ENCODE measurements at places on chromosomes 7 and 10.

DNA sequence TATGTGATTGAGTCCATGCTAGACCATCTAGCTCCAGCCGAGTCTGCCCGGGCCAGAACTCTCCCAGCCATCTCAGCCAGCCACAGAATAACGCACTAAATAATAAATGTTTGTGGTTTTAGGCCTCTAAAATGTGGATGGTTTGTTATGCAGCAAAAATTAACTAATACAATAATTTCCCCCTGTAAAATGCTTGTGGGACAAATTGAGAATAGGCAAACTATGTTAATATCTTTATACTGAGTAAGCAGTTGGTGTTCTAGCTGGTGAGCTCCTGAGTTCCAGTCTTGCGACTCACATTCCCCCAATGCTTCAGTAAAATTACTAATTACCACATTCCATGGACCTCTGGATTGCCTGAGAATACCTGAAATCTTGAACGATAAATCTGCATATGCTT lies 316.8 kb upstream of the NFE2L3 start:
- no peak for DNase-seq

GRCh38 chr10:124646483-124647352 lies 97.5 kb downstream of the FAM53B start:
- peak; percentile 84 for DNase-seq

DNA sequence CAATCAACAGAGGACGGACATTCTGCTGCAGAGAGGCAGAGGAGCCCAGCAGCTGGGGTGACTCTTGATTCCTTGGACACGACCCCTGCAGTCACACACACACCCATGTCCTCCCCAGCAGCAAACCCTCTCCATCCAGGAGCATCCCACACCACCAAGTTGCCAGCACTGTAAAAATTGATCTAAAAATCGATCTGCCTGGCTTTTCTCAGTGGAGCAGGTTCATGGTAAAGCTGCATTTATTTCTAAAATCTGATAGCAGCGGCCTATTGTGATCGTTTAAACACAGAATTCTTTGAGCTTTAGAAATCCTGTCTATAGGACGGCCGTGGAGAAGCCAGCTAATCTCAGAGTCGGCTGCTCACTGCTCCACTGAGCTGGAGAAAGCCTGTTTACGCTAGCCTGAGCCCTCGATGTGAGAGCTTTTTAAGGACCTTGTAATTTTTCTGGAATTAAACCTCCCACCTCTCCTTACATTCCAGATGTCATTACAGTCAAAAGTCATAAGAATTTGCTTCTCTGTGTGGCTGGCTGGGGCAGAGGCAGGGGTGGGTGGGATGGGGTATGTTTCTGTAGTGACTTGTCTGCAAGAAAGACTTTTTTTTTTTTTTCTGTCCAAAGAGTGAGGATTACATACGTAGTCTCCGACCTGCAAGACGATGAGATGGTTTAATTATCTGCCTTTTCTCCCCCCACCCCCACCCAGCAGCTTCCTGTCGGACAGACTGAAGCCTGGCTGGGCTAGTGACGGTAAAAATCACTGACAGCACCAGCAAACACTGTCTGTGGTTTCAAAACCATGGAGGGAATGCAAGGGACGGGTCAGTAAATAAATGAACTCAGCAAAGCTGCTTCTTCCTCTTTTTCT lies 31.6 kb downstream of the TRIM8 start:
- DNase-seq, result no peak

DNA sequence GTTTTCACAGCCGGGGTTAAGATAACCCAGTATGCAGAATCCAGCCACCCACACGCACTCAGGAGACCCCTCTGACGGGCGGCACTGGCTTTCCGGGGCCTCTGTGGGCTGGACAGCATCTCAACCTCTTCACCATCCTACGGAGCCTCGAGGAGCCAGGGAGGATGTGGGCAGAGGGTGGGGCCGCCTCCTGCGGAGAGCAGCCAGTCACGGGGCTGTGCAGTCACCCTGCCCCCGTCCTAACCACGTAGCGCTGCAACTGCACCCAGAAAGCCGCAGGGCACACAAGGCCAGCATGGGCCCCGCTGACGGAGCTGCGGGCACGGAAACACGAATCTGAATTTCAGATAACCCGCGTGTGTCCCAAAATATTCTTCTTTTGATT lies 270.3 kb downstream of the ELFN1 start:
- peak; percentile 36 for DNase-seq

DNA sequence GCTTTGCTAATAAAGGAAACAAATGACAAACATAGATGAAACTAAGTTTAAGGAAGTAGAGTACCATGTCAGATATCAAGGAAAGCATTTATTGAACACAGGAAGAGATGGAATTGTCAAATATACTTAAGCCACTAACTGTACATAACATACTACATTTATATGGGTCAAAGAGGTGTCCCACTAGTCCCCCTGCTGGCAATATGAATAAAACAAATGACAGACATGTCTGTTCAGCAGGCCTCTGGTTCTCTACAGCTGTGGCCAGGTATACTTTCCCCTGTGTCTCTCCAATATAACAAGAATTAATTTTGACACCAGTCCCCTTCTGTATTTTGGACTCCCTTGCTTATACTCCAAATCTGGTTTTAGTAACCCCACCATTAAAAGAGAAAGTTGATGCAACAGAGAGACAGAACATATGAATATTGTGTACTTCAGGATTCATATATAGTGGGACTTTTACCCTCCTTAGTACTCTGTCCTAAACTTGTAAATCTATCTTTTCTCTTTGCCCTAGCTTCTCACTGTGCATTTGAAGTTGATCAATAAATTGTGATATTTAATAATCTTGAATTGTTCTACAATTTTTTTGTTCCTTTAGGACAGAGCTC lies 42.9 kb downstream of the CD36 start:
- DNase-seq, result peak; percentile 72

- no peak for DNase-seq
Measured at GRCh38 chr7:112201411-112201810, 4.8 kb downstream of the DOCK4 start.

DNA sequence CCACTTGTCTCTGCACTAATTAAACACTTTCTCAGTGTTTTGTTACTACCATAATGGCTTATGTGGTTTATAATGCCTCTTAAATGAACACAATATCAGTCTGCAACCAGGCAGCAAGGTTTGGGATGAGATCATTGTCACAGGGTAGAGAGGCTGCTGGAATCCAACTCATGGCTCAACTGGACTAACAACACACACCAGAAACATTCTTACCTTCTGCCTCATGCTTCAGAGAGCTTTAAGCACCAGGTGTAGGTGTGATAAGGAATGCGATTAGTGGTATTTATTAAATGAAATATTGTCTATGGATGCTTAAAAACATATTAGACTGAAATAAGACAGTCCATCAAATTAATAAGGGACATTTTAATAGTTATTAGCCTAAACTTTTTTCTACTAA lies 25.4 kb downstream of the PTF1A start:
- DNase-seq, result no peak

DNA sequence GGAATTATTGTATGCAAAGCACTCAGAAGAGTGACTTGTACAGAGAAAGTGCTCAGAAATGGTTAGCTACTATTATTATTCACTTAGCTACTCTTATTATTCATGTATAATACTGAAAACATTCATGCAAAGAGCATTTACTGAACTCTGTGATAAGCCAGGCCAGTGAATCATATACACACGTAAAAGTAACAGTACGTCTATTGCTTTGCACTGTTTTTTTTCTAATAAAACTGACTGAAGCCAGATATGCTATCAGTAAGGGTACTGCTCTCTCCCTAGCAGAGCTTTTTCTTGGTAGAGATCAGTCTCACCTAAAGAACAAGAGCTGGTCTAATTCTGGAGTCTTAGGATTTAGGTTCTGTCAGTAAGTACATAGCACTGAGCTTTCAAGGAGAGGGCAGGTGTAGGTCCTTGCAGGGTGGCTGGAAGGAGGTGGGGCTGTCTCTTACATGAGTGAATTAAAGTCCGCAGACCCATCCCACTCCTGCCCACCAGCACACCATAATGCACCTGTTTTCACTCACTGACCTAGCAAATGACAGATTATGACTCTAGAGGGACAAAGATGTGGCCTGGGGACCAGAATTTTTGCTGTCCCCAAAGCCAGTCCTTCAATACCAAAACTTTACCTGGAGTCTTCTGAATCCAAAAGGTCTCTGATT lies 145.9 kb downstream of the ARID5B start:
- no peak for DNase-seq

GRCh38 chr7:79741684-79742083 lies 288.2 kb upstream of the MAGI2 start:
- DNase-seq, result no peak

GRCh38 chr10:104151737-104152136 lies 29.8 kb downstream of the SFR1 start:
- no peak for DNase-seq

DNA sequence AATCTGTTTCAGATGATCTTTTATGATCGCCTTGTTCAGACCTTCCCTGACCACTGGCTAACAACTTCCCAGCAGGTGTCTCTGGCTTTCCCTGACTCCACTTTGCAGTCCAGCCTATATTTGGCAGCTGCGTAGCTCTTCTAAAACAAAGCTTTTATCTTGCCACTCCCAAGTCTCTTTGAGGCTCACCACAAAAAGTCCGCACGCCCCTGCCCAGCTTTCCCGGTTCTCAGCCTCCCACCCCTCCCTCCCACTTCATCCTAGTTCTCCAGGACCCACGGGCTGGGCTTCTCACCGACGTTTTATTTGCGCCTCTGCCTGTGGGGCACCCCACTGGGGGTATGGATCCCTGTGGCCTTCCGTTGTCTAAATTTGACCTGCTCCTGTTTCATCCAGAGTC lies 58.9 kb upstream of the USP6NL start:
- no peak for DNase-seq

GRCh38 chr7:126780993-126781392 lies 471.7 kb downstream of the GRM8 start:
- DNase-seq, result no peak

GRCh38 chr10:124233546-124234138 lies 140.2 kb upstream of the CHST15 start:
- DNase-seq, result no peak

Data from hematopoietic multipotent progenitor cell treated with erythropoietin and hydrocortisone succinate and interleukin-3 and kit ligand, for 15 days (in vitro differentiated cells).